NCI-H2029 treated with DMSO at 0.1 percent for 48 hours (cell line): ENCODE measurements at places on chromosomes 1 and 21.

GRCh38 chr1:47627471-47628370, 189.9 kb downstream of the FOXD2 start:
- DNase-seq: no peak

DNA sequence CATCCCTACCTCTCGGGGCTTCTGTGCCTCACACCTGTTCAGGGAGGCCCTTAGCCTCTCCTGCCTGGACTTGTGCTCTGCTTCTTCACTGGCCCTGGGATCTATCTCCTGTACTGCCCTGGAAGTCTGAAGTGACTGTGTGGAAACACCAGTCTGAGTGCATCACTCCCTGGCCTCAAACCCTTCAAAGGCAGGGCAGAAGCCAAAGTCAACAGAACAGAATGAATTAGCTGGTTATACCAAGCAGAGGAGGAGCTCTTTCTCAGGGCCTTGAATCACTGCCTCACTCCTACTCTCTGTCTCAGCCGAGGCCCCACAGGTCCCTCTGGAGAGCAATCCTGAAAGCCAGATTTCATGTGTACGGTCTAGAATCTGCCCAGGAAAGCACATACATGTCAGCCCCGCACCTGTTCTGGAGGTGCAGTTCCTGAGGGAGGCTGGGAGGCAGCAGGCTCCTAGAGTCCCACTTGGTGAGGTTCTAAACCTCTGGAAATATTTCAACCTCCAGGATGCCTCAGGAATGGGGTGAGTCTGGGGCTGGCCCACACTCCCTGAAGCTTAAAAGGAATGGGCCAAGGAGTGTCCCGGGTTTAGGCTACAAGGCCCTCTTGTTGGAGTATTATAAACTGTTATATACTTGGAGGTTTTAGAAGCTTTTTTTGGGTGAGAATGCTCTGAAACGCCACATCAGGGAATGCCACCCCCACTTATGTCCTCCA, 98.3 kb downstream of the ABCA4 start:
- DNase-seq: peak; percentile 97

GRCh38 chr1:43548285-43549271, 17.9 kb downstream of the PTPRF start:
- no peak for DNase-seq

GRCh38 chr1:154014154-154014907, 23.8 kb downstream of the RPS27 start:
- no peak for DNase-seq

GRCh38 chr1:29920316-29920715, 684.0 kb downstream of the PTPRU start:
- DNase-seq: no peak

DNA sequence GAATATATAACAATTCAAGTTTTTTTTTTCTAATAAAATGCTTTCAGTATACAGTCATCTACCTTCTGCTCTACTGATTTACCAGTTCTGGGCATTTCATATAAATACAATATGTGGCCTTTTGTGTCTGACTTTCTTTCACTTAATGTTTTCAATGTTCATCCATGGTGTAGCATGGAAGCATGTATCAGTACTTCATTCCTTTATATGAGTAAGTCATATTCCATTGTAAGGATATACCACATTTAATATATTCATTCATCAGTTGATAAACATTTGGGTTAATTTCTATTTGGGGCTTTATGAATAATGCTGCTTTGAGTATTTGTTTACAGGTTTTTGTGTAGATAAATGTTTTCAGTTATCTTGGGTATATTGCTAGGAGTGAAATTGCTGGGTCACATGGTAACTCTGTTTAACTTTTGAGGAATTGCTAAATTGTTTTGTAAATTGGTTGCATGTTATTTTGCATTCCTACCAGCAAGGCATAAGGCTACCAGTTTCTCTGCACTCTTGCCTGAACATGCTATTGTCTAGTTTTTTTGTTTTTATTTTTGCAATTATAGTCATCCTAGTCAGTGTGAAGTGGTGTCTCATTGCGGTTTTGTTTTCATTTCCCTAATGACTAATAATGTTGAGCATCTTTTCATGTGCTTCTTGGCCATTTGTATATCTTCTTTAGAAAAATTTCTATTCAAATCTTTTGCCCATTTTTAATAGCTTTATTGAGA, 206.1 kb downstream of the TM2D1 start:
- no peak for DNase-seq

- DNase-seq: no peak
These were observed 47.4 kb downstream of the LGR6 start for GRCh38 chr1:202240956-202241355.

DNA sequence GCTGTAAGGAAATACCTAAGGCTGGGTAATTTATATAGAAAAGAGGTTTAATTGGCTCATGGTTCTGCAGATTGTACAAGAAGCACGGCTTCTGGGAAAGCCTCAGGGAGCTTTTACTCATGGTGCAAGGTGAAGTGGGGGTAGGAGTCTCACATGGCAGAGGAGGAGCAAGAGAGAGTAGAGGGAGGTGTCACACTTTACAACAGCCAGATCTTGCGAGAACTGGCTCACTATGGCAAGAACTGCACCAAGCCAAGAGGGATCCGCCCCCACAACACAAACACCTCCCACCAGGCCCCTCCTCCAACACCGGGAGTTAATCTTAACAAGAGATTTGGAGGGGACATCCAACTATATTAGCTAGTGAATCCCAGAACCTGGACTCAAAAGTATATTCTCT, 135.4 kb upstream of the SOD1 start:
- DNase-seq: no peak

- peak; percentile 59 for DNase-seq
These were observed 53.4 kb downstream of the KRTAP19-8 start for GRCh38 chr21:30984889-30985288.

DNA sequence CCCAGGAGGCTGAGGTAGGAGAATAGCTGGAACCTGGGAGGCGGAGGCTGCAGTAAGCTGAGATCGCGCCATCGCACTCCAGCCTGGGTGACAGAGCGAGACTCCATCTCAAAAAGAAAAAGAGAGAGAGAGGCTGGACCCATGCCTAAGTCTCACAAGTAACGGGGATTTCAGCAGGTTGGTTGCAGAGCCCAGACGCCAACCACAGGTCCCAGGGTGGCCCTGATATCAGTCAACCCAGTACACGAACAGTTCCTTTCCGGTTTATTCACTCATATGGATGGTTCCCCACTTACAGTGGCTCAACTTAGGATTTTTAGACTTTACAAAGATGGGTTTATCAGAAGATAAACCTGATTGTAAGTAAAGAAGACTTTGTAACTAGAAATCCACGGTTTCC, 40.9 kb downstream of the CLSTN1 start:
- DNase-seq: no peak

GRCh38 chr21:41954654-41955499, 1.1 kb upstream of the C2CD2 start:
- no peak for DNase-seq

DNA sequence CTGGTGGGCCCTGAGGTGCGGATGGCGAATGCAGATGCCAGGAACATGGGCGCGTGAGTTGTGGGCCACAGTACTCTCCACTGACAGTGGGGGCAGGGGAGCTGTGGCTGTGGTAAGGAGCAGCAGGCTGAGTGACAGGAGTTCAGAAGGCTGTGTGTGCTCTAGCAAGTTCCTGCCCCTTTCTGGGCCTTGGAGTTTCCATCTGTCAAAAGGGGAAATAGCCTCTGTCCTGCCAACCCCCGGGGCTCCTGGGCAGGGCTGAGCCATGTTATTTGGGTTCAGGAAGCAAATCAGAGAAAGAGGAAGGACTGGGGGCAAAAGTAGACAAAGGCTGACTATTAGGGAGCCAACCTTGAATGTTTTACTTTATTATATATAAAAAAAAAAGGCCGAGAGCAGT, 19.5 kb upstream of the MFN2 start:
- no peak for DNase-seq

GRCh38 chr1:118154220-118154619, 30.8 kb downstream of the SPAG17 start:
- no peak for DNase-seq

GRCh38 chr1:224506141-224506814, 71.7 kb upstream of the WDR26 start:
- DNase-seq: no peak

GRCh38 chr1:22053017-22053860, 730 bp downstream of the CDC42 start:
- no peak for DNase-seq

GRCh38 chr21:33618407-33618806, 23.1 kb downstream of the CRYZL1 start:
- no peak for DNase-seq

GRCh38 chr1:26122988-26123973, 11.7 kb downstream of the PDIK1L start:
- DNase-seq: no peak

DNA sequence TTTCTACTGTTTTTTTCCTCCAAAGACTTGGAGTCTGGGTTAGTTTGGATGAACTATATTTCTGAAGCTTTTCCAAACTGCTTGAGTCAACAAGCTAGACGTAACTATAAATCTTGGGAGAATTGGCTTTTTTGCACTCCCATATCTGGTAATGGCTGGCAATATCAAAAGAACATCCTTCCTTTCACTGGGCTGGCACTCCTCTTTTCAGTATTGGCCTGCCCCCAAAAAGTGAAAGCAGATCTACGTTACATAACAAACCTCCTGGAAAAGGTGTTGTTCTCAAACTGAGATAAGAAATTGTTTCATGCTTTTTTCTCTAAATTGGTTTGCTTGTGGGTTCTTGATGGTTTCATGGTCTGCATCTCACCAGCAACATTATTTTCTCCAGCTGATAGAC, 499.3 kb downstream of the NEGR1 start:
- no peak for DNase-seq

GRCh38 chr1:5393146-5393545, 599.1 kb downstream of the NPHP4 start:
- no peak for DNase-seq

GRCh38 chr1:183892351-183892793, 87.5 kb downstream of the RGL1 start:
- DNase-seq: no peak

GRCh38 chr1:205379056-205379455, 22.3 kb upstream of the KLHDC8A start:
- DNase-seq: no peak
